ELR (cell line): ENCODE measurements at places on chromosomes 3 and 15.
A peak's percentile ranks its signal among the peaks of the same experiment; 100 is the strongest.

GRCh38 chr3:172159376-172159775 lies 120.0 kb downstream of the FNDC3B start:
- DNase-seq: no peak

GRCh38 chr3:125175295-125176078 lies 37.1 kb downstream of the SLC12A8 start:
- no peak for DNase-seq

DNA sequence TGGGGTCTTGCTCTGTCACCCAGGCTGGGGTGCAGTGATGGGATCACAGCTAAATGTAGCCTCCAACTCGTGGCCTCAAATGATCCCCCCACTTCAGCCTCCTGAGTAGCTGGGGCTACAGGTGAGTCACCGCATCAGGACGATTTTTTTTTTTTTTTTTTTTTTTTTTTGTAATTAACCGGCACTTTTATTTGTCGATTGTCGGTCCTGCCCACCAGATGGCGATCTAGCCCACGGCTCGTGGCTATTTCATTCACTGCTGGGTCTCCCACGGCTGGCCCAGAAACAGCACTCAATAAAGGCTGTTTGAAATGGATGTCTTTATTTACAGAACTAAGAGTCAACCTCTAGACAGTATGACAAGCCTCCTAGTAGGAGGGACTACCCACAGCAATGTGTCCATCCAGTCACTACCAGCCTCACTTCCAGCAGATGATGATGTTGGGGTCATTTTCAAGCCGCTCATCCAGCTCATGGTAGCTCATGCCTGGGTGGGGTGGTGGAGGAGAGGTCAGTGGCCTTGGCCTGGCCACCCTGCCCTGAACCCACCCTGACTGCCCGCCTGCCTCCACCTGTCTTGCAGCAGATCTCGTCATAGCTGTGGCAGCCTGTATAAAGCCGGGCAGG lies 1.8 kb upstream of the ZMYND10 start:
- peak; percentile 82 for DNase-seq

- no peak for DNase-seq
Measured at GRCh38 chr3:42504334-42505127, 2.1 kb downstream of the VIPR1 start.

GRCh38 chr3:77902675-77903074 lies 862.8 kb downstream of the ROBO2 start:
- no peak for DNase-seq

GRCh38 chr3:157051055-157051454 lies 108.9 kb downstream of the CCNL1 start:
- DNase-seq: no peak

DNA sequence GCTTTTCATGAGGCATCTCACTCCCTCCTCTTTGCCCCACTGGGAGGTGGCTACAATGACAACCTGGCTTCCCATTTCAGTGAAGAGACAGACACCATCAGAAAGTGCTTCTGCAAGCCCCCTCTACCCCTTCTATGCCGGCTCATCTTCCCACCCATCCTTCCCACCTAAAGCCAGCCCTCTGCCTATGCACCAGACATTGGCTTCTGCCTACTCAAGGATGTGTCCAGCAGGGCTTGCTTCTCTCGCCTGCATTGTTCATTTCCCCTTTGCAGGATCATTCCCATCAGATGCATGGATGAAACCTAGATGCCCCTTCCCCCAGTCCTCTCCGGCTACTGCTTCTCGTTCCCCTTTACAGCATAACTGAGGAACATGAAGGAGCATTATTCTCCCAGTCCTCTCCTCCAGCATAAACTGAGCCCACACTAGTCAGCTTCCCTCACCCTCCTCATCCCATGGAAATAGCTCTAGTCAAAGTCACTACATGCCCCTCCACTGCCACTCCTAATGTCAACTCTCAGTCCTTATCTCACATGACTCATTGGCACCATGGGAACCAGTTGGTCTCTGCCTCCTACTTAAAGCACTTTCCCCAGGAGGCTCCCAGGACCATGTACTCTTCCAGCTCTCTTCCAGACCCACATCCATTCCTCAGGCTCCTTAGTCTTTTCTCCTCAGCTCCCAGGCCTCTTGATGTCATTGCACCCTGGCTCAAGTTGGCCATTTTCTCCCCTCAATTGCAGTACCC lies 47.9 kb downstream of the TM2D3 start:
- DNase-seq: no peak

DNA sequence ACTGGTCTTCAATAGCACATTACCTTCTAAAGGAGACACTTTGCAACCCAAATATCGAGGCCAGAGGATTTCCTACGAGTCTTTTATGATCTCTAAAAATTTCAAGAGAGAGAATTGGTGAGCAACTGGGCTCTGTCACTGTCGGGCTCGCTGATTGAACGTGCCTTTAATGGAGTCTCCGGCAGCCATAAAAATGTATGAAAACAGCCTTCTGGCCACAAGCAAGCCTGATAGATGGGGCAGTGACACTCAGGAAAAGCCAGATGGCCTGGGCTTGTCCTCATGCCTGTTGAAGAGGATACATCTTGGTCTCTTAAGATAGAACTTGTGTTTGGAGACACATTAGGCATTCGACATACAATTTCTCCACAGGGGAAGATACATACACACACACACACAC lies 419.5 kb upstream of the PROK2 start:
- no peak for DNase-seq

- no peak for DNase-seq
Measured at GRCh38 chr3:61158667-61159066, 92.6 kb downstream of the FHIT start.

GRCh38 chr3:148839805-148840204 lies 12.2 kb downstream of the CPB1 start:
- no peak for DNase-seq

DNA sequence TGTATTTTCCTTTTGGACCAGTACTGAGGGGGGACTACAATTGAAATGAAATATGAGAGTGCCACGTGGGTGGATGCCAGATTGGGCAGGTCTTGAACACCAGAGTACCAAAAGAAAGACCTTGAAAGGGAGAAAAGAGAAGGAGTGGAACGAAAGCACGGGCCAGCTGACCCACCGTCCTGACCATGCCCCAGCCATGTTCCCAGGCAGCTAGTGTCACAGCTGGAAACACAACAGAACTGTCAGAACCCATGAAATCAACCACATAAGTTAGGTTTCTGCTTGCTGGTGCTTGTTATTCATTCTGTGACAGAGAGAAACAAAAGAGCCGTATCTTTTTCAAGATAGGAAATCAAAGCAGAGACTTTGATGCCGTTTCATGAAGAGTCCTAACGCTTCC lies 268.8 kb downstream of the MEX3B start:
- no peak for DNase-seq

- no peak for DNase-seq
Measured at GRCh38 chr3:55658270-55658669, 171.2 kb upstream of the WNT5A start.

- DNase-seq: no peak
Measured at GRCh38 chr3:188168186-188168585, 14.2 kb downstream of the LPP start.

GRCh38 chr3:60339304-60339703 lies 911.9 kb downstream of the FHIT start:
- DNase-seq: no peak

GRCh38 chr3:102206511-102207031 lies 228.2 kb upstream of the ZPLD1 start:
- DNase-seq: peak; percentile 21

- no peak for DNase-seq
Measured at GRCh38 chr3:53812434-53812833, 33.8 kb downstream of the CHDH start.

DNA sequence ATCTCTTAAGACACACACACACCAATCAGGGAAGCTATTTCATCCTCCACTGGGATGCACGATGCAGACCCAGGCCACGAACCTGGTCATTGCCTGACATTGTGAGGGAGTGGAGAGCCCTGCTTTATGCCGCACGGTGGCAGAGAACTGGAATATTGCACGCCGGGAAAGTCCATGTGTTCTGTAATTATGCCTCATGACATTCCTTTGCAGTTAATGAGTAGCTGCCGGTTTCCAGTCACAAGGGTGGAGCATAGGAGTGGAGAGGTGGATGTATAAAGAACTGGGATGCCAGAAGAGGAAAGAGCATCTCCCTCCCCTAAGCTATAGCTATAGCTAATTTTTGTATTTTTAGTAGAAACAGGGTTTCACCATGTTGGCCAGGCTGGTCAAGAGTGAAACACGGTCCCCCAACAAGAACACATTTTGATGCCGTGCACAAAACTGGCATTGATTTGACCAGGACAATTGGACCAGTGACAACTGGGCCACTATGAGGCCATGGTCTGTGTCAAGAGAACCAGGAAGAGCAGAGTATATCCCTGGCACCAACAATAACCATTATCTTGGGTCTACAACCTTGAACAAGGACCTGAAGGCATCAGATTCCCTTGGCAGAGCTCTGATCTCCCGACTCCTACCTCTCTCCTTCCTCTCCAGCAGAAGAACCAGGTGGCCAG lies 51.4 kb downstream of the SH3BP5 start:
- DNase-seq: no peak

GRCh38 chr3:34219556-34219955 lies 421.1 kb downstream of the PDCD6IP start:
- no peak for DNase-seq

- no peak for DNase-seq
Measured at GRCh38 chr3:61154457-61155198, 96.6 kb downstream of the FHIT start.

DNA sequence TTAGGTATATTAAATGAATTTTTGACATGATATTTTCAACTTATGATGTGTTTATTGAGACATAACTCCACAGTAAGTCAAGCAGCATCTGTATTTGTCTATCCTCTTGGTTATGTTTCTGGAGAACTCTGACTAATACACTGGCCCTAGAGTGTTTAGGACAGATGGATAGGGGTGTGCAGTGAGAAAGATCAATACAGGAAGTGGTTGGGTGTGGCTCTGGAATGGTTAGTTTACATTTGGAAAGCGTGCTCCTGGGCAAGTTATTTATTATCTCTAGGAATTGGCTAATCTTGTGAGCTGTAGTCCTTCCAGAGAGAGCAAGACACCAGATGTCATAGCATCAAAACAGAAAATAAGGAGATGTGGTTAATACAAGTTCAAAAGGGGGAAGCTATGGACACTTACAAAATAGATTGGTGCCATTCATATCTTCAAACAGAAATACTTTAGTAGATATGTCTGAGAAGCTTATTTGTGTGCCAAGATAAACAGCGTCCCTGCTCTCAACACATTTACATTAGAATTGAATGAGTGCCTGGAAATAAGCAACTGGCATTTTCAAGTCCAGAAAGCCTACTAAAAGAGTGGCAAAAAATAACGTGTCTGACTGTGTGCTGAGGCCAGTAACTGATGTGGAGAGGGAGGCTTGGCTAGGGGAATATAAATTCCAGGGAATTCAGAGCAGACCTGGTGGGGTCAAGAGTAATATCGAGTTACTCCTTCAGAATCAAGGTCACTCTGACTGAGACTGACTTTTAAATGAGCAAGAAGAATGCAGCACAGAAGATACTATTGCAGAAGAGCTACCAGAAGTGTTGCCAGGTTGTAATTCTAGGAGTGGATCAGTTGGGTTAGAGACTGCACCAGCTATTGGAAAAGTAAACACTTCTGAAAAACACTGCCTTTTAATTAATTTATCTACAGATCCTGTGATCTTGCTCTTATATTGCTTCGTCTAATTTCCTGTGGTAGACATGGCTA lies 33.4 kb upstream of the PLAAT1 start:
- DNase-seq: peak; percentile 26

DNA sequence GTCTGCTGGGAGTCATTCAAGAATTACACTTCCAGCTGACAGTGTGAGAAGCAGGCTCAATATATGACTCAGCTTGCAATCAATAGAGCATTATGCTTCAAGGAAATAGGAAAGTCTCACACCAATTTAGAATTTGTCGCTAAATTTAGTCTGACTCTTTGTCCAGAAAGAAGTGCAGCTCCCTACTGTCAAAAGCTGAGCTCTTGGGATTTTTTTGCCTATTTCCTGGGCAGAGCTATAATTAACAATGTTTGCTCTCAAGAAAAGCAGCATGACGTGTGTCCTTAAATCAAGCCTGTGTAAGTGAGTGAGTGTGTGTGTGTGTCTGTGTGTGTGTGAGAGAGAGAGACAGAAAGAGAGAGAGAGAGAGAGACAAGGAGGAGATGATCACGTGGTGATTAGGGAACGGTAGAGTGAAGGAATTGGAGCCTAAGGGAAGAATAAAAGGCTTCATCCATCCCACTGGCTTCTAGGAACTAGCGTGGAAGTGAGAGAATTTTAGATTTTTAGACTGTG lies 16.4 kb upstream of the SLC35G2 start:
- peak; percentile 10 for DNase-seq

DNA sequence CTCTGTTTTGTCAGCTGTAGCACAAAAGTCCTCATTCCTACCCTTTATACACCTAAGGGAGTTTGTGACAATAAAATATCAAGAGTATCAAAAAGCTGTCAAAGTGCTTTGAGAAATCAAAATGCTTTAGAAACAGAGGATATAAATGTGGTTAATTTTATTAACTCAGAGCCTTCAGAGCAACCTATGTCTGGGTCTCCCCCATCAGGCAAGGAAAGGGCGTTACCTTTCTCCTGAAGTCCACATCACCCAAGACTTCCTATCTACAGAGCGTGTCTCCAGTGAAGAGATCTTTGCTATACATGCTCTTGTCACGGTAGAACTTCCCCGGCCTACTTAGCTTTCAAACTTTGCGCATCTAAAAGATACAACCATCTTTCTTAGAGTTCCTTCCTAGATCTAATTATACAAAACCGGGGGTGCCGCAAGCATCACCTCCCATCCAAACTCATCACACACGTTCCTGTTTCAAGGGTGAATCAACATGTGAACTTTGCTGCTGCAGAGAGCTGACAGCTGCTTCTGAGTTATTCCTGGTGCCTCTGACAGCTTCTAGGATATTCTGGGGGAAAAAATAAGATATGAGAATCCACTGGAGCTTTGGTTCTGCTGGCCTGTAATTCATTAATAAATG lies 93.0 kb downstream of the RARB start:
- no peak for DNase-seq

- no peak for DNase-seq
Measured at GRCh38 chr15:81061490-81062253, 60.9 kb downstream of the TLNRD1 start.

DNA sequence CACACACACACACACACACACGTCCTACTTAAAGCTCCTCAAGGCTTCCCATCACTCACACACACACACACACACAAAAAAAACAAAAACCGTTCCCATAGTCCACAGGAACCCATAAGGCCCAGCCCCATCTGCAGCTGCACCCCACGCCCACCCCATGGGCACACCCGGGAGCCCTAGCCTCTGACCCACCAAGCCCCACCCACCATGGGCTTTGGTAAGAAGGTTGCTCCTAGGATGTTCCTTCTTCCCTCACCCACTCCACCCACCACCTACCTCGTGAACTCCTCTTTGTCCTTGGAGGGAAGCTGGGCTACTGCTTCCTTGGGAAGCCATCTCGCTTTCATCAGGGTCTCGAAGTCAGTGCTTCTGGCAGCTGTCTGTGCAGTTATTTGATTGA lies 115.1 kb downstream of the TPRA1 start:
- DNase-seq: no peak

DNA sequence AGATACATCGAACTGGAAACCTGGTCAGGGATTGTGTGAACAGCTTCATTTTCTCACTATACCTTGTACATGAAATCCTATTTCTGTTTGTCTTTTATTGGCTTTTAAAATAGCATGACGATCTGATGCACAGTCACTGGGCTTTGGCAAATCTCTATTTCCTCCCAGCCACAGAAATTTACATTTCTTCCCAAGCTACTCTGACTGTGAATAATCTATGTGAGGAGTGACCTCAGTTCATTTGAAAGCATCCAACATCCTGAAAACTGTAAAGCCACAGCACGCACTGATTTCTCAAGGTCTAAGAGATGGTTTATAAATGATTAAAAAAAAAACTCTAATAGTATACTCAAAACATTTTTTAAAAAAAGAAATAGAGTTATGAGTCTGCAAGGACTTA lies 450.3 kb downstream of the IL5RA start:
- no peak for DNase-seq
